Activated CD4-positive, alpha-beta T cell treated with anti-CD3 and anti-CD28 coated beads for 24 hours (primary cell): ENCODE measurements at places on chromosomes 1 and 21.

DNA sequence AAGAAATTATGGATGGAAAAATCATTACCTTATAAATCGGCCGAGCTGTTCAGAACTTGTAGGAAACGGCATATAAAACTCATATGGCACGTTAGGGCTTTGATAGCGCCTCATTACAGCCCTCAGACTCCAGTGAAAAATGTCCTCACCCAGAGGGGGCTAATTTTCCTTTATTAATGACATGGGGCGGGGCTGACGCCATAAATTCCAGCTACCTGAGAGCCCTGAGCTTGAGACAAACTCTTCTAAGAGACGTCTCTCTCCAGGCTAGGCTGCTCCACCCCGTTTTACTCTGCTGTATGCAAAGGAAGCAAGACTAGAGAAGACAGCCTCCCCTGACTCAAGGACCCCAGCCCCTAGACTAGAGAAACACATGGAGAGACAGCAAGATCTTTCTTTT, 149.4 kb downstream of the TRABD2B start:
- DNase-seq: no peak

GRCh38 chr1:184186167-184186566, 134.6 kb downstream of the TSEN15 start:
- DNase-seq: no peak

GRCh38 chr1:69038379-69038778, 529.3 kb upstream of the LRRC7 start:
- no peak for DNase-seq

GRCh38 chr21:34302521-34302920, 61.3 kb upstream of the KCNE2 start:
- no peak for DNase-seq

GRCh38 chr1:55305735-55306134, 90.6 kb upstream of the USP24 start:
- DNase-seq: no peak

GRCh38 chr1:183070923-183071618, 47.9 kb downstream of the LAMC1 start:
- DNase-seq: no peak

- no peak for DNase-seq
Measured at GRCh38 chr1:26854906-26855305, 8.0 kb upstream of the SFN start.

DNA sequence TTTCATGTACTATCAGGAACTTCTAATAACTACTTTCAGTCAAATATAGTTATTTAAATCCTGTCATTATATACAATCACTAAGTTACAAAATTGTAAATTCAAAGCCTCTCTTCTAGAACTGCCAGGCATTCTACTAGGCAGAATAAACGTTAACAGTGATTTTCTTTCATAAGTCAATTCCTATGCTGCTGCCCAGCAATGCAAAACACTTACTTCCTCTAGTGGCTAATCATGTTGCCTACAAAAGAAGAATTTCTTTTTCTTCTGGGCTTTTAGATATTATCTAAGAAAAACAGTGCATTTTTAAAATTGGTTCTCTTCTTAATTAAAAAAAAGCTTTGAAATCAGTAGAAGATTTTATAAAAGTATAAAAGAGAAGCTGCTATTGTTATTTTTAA, 509.8 kb upstream of the ADAMTS5 start:
- DNase-seq: no peak

- DNase-seq: no peak
Measured at GRCh38 chr1:92886886-92887419, 55.1 kb downstream of the RPL5 start.

DNA sequence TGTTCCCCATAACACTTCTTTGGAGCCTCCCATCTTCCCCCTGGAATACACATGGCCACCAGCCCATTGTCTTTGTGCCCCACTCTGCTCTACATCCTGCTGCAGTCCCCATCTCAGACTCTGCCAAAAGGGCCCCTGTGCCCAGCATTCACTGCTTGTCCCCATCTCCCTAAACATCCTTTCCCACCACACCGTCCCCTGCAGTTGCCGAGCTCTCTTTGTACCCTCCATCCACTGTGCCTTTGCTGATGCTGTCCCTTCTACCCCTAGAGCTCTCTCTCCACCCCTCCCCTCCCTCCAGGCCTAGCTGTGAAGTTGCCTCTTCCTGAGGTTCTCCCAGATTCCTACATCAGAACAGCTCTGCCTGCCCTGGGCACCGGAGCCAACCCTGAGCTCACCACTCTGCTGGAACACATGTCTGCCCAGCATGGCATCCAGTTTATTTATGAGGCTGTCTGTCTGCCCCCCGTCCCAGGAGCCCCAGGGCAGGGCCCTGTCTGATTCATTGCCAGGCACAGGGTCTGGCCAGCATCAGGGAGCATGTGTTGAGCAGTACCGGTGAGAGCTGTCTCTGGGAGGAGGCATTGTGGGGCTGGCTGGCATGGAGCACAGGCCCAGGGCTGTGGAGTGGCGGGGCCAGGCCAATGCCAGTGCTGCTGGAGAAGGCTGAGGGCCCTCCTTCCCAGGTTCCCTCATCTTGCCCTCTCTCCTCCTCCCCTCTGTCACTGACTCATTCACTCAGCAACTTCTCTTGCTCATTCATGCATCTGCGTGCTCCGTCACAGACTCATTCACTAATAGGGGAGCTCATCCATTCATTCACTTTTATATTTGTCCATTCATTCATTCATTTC, 28.8 kb downstream of the EDN2 start:
- DNase-seq: no peak

- no peak for DNase-seq
Measured at GRCh38 chr1:117392771-117393170, 25.5 kb downstream of the MAN1A2 start.
